ENCODE measurements at places on chromosomes 1 and 21. TPM values are rescaled to one million over a fixed set of nuclear protein-coding genes. Genes with fewer than 3 reads are reported as not detected.

ARMH1 gene
- total RNA-seq, result not detected

TSTD1 gene
- 99.0 TPM for total RNA-seq

DAB1 gene
- not detected for total RNA-seq

NHLH2 gene
- 1.6 TPM for total RNA-seq

SPRR1A gene
- 446 TPM for total RNA-seq

- no peak for DNase-seq
Observed at GRCh38 chr1:217554849-217555248, 76.0 kb downstream of the GPATCH2 start.

- DNase-seq, result no peak
Observed at GRCh38 chr1:207025146-207025880, 7.2 kb downstream of the C1orf116 start.

GRCh38 chr1:245876586-245876985 is 630.5 kb downstream of the SMYD3 start:
- DNase-seq, result no peak

GRCh38 chr1:20361805-20362381 is 71.2 kb downstream of the VWA5B1 start:
- no peak for DNase-seq
